Mesenteric fat pad (tissue), 1 donor: ENCODE measurements at places on chromosomes 1 and 21.

DNA sequence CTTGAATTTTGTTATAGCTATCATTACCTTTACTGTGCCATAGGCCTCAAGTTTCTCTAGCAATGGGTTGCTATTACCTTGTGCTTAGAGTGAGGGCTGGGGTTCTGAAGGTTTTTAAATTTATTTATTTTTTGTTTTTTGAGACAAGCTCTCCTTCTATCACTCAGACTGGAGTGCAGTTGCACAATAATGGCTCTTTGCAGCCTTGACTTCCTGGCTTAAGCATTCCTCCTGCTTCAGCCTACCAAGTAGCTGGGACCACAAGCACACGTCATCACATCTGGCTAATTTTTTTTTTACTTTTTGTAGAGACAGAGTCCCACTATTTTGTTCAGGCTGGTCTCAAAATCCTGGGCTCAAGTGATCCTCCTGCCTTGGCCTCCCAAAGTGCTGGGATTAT is 41.5 kb downstream of the SNX27 start:
- DNase-seq: no peak

DNA sequence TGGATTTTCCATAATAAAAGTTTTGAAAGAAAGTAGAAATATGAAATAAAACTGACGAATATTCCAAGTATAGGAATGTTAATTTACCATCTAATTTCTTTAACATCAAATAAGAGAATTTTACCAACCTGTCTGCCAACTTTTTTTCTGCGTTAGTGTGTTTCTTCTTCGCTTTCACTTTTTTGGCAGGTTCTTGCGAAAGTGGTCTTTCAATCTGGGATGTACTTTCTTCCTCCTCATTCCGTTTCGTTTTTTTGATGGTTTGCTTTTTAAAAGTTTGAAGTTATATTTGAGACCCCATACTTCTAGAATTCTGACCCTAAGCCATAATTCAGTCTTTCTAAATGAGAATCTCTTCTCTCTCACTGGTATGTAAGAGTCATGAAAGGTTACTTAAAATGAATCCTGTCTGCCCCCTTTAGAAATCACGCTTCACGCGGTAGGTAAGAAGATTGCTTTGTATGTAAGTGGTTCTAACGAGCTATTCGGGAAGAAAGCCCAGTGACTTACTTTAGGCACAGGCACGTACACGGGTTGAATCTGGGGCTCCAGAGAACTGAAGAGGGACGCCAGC is 580 bp downstream of the RBM34 start:
- no peak for DNase-seq

DNA sequence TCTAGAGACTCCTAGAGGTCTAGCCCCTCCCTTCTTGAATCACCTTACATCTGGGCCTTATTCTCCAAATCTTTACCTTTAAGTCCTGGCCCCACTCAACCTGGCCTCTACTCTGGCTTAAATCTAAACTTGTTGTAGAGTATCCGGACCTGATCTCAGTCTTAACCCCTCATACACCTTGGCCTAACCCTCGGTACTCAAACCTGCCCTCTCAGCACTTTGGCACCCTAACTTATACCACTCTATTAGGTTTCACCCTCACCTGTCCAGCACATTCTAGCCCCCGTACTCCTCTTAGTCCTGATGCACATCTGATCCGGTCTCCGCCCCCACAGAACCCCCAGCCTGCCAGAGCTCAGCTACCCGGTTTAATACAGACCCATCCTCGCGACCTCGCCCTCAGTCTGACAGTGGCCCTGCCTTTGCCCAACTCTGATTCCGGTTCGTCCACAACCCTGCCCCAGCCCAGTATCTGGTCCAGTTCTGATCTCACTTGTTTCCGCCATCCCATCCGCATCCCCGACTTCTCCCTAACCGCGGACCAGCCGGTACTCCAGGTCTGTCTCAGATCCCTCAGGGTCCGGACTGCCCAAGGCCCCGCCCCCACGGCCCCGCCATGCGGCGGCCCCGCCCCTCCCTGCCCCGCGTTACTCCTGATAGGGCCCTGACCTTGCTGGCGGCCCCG is 1.5 kb downstream of the TRIM62 start:
- peak; percentile 93 for DNase-seq

DNA sequence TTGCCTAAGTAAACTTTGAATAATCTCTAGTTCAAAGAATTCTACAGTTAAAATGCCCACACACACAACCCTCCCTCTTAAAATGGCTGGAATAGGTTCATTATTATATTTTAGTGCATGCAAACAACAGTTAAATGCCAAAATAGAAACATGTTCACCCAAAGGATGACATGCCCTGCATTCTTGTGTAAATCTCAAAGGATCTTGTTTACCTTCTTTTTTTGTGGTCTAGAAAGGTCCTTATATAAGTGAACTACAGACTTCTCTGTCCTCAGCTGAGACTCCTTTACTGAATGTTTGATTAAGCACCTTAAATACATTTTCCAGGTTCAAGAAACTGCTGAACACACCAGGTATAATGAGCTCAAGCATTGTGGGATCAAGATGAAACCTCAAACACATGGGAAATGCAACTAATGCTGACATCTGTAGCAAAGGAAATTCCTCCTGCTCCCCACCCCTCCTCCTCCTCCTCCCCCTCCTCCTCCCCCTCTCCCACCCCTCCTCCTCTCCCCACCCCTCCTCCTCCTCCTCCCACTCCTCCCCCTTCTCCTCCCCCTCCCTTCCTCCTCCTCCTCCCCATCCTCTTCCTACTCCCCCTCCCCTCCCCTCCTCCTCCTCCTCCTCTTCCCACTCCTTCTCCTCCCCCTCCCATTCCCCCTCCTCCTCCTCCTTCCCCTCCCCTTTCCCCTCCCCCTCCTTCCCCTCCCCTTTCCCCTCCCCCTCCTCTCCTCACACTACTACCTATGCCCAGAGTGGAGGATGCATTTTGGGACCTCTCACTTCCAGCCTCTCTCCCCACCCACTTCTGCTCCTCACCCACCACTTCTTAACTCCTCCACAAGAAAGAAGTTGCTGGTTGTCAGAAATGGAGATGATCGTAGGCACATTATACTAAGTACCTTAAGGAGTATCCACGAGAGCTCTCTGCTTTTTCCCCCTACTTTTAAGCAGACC is 233.9 kb downstream of the MRPL39 start:
- DNase-seq: no peak

- DNase-seq: no peak
Observed at GRCh38 chr1:93847811-93848288, 31.2 kb downstream of the DNTTIP2 start.

GRCh38 chr1:236394879-236395229 is 768 bp downstream of the EDARADD start:
- DNase-seq: peak; percentile 68
